ENCODE measurements at places on chromosomes 11 and 22.

GRCh38 chr11:110098645-110099044 is 5.5 kb downstream of the ZC3H12C start:
- no peak for DNase-seq

- no peak for DNase-seq
These were observed 3.4 kb downstream of the OR9Q2 start for GRCh38 chr11:58192229-58192628.

DNA sequence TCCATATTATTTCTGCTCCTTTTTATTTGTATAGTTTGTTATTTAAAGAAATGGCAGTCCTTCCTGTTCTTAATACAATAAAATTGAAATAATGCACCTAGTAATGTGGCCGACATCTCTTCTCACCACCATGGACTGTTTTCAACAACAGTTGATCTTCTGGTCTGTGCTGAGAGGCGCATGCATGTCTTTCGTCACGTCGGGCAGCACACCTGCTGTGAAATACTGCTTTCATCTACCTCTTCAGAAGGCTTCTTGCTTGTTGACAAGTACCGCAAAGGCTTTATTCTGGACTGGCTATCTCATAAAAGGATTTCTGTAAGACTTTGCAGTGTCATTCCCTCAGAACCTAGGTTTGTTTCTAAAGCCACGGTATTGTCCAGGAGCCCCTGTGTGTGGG is 13.9 kb upstream of the MYO18B start:
- DNase-seq: no peak

GRCh38 chr11:27907091-27907490 is 200.9 kb downstream of the KIF18A start:
- DNase-seq: no peak

DNA sequence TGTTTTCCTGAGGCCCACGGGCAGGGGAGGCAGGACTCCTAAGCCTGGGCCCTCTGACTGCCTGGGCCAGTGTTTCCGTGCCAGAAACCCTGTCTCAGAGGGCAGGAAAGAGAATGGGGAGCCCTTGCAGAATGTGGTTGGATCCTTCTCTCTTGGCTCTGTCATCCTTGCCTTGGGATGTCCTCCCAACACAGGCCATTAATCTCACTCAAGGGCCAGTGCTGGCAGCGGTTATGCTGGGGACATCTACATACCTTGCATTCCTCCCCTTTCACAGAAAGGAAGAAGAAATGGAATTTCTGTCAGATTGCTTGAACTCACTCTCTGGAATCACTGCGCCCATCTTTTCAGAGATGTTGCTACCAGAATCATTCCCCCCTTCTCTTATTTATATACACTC is 296.9 kb downstream of the KIRREL3 start:
- no peak for DNase-seq

DNA sequence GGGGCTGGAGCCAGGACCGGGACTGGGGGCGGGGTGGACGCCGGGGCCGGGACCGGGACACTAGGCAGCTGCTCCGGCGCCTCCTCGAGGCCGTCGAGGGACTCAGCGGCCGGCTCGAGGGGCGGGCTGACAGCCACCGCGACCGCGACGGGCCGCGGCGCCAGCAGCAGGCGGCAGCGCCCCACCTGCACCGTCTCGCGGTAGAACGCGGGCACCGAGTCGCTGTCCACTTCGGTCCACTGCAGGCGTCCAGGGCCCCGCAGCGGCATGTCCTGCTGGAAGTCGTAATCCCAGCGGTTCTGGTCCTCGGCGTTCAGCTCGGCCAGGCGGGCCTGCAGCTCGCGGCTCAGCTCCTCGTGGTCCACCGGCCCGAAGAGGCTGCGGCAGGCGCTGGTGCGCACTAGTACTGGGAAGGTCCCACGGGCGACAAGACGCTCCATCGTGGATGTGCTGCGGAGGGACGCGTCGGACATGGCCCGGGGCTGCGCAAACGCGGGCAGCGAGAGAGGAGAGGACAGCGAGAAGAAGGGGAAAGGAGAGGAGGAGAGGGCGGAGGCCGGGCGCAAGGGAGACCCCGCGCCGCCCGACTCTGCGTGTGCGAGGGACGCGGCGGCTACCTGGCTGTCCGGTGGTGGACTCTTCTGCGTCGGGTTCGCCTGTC is 428 bp downstream of the CDKN1C start:
- peak; percentile 32 for DNase-seq

GRCh38 chr22:34763496-34763895 is 302.5 kb upstream of the ISX start:
- no peak for DNase-seq

DNA sequence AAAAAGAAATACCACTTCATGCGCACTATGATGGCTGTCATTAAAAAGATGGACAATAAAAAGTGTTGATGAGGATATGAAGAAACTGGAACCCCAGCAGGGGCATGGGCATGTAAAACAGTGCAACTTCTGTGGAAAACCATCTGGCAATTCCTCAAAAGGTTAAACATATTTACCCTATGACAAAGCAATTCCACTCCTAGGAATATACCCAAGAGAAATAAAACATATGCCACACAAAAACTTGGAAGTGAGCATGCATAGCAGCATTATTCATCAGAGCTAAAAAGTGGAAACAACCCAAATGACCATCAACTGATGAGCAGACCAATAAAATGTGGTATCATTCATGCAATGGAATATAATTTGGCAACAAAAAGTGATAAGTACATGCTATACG is 50.1 kb downstream of the LRRC32 start:
- no peak for DNase-seq

DNA sequence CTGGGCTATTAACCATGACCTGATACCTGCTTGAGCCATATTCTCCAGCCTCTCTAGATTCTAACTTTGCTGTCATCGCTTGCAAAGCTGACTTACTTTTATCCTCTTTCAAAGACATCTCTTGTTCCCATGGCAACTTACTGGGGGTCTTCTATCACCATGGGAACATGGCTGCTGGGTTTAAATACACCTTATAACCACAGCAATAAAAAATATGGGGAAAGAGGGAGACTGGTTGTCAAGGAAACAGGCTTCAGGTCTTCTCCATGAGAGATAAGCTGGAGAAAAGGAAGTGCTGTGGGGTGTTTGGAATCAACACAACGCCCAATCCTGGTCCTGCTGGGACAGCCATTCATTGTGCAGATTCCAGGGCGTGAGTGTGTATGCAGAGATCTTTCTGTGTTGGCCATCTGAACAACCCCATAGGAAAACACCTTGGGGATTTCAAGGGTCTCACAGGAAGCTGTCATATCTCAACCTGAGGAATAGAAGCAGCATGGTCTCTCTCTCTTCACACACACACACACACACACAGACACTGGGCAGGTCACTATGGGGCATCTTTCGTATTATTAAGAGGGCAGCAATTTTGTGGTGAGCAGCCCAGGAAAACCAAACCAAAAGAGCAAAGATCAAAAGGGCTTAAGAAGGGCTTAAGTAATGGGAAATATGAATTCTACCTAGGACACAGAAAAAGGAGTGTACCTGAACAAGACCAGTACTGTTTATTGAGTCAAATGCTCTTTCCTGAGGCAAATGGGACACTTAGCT is 344.7 kb upstream of the NCAM1 start:
- DNase-seq: no peak

- no peak for DNase-seq
These were observed 27.3 kb downstream of the MRTFA start for GRCh38 chr22:40609216-40609615.

DNA sequence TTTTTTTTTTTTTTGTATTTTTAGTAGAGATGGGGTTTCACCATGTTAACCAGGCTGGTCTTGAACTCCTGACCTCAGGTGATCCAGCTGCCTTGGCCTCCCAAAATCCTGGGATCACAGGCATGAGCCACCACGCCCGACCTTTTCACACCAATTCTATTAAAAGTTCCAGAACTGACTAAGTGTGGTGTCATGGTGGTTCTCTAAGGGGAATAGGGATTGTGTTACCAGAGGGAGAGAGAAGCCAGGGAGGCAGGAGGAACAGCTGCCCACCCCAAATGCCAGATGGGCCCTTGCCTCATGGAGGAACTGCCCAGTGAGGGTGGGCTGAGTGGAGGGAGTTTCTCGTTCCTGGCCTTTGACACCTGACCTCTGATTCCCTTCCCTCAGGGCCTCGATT is 5.9 kb downstream of the RPS6KA4 start:
- no peak for DNase-seq

- DNase-seq: no peak
These were observed 181.0 kb downstream of the TENM4 start for GRCh38 chr11:79259800-79260199.

GRCh38 chr11:119012629-119013170 is 5.4 kb downstream of the RPS25 start:
- no peak for DNase-seq

DNA sequence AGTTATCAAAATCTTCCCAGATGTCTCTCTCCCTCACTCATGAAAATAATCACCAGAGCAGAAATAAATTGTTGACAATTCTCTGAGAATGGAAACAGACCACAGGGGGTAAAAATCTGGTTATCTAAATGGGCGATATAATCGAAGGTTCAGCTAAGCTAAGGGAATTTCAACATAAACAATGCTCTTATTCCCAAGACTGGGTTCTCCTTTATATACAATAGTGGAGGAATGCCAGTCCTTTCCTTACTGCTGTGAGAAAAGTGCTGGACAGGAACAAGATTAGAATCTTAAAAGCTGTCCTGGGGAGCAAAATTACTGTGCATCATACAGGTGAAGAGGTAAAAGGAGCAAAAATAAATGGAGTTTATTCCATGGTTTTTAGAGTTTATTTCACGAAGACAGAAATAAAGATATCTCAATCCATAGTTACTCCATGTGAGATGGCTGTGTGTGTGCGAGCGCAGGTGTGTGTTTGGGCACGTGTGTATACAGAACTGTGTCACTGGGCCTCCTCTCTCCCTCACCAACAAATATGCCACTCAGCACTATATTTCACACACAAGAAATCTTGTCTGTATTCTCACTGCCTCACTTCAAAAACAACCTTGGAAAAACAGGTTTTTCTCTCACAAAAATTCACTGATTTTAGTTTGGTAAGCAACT is 385.6 kb downstream of the DCDC1 start:
- no peak for DNase-seq

GRCh38 chr11:50098186-50098725 is 65.6 kb downstream of the OR4C45 start:
- DNase-seq: no peak

DNA sequence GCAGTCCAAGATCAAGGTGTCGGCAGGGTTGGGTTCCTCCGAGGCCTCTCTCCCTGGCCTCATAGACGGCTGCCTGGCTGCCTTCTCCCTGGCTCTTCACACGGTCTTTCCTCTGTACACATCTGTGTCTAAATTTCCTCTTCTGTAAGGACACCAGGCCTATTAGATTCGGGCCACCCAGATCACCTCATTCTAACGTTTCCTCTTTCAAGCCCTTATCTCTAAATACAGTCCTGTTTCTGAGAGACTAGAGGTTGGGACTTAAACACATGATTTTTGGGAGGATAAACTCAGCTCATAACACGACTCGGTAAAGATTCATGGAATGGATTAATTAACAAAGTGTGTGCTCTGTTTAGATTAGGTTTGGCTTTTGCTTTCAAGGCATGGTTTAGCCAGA is 136.0 kb upstream of the SORL1-AS1 start:
- no peak for DNase-seq

DNA sequence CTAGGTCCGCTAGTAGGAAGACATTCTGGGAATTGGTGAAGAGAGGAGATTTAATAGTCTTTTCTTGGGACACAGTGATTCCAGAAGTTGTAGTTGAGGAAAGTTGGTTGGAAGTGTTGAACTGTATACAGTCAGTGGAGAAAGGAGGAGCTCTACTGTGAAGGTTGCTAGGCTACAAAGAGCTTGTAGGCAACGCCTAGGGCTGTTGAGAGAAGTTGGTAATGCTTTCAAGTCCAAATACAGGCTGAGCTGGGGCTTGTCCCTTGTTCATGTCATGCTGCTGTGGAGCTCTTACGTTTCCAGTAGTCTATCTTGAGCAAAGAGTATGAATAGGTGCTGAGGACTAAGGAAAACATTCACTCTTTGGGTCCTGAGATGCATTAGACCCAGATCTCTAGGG is 1.1 kb downstream of the TBCEL start:
- DNase-seq: no peak

- DNase-seq: peak; percentile 36
These were observed 64.7 kb upstream of the ASPHD2 start for GRCh38 chr22:26364066-26365015.

- DNase-seq: no peak
These were observed 23.6 kb downstream of the PDGFB start for GRCh38 chr22:39220890-39221850.

GRCh38 chr11:67983951-67984350 is 19.9 kb downstream of the UNC93B1 start:
- no peak for DNase-seq

DNA sequence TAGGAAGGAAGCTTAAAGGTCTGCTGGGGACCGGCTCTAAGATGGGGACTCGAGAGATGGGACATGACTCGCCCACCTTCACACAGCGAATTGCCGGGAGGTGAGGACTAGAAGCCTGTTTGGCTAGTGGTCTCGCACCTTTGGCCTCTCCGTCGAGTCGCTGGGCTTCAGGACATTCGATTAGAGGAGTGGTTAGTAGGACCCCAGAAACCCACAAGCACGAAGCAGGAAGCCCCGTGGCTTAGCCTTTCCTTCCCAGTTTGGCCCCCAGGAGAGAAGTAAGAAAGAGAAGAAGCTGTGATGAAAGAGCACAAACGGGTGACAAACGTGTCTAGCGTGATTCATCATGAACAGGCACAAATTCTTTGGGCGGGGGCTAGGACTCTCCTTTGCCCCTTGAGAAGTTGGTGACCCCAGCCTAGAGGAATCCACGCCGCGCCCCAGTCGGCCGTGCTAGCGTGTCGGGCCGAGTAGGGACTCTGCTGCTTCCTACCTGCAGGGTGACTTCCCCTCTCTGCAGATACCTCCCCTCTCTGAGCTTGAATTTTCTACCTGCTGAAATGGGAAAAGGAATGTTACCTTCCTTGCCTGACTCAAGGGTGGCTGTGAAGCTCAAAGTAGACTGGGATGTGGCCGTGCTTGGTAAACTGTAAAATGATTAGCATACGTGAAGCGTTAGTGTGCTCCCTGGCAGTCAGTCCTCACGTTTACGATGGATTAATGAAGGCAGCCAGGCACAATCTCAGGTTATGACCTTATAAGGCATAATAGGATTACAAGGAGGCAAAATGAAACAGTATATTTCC is 1.1 kb upstream of the ADM start:
- peak; percentile 19 for DNase-seq

DNA sequence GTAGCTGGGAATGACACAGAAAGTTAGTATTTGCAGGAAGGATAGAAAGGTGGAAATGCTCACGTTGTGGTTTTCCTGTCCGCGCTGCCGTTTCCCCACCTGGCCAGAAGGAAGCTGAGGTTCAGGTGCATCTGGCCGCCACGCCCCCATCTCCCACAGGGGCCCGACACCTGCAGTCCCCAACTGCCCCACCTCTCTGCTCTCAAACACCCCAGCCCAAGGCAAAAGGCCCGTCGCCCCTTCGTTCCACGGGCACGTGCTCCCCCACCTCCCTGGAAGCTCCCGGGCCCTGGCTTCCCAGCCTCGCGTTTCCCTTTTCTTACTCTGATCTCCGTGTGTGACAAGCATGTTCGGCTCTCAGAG is 985.1 kb downstream of the BRD1 start:
- no peak for DNase-seq
